Smooth muscle cell of bladder (primary cell): ENCODE measurements at places on chromosomes 12 and 14. TPM values are rescaled to one million over a fixed set of nuclear protein-coding genes. Genes with fewer than 3 reads are reported as not detected.

The RHEBL1 gene
- total RNA-seq, result 0.28 TPM in 1 of 2 replicates, not detected in the other

The KRT82 gene
- total RNA-seq, result not detected in 2 replicates

The FRMD6 gene
- total RNA-seq, result 193 and 340 TPM in 2 replicates

The CPM gene
- total RNA-seq, result 3.0 and 7.3 TPM in 2 replicates

The SYCP3 gene
- total RNA-seq, result 0.14 and 0.46 TPM in 2 replicates

The CLEC4C gene
- not detected in 2 replicates for total RNA-seq

The POU6F1 gene
- total RNA-seq, result 1.1 and 1.8 TPM in 2 replicates
